ENCODE measurements at places on chromosomes 12 and 14.

- DNase-seq = no peak
Observed at GRCh38 chr12:101671833-101672232, 25.6 kb upstream of the CHPT1 start.

DNA sequence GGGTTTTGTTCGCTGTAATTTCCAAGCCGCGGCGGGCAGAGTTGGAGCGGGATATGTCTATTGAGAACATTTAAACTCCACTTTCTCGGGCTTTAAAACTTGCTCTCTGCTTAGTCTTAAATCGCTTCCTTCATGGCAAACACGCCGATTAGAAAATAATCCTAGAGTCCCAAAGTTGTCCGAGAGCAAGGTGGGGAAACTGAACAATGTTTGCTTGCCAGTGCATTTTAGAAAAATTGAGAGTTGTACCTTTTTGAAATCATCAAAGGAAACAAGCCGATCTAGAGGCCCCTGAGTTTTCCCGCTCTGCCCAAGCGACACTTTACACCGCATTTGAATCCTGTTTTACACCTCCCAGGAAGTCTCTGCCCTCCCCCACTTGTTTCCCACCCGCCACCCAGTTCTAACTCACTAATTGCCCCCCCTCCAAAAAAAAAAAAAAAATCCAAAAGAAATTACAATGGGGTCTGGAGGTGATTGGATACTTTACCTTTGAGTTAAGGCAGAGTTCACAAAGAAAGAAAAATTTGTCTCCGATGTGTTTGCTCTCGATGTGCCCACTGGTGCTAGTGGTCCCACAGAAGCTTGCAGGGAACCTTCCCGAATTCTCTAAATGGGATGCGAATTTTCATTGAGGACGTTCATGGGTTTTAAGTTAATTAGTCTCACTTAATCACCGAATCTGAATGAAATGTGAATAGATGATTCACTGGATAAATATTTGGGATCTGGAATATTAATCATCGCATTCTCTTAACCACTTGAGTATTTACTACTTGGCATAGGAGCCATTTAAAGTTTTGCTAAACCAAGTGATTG lies 2.3 kb downstream of the HMGA2 start:
- no peak for DNase-seq

GRCh38 chr14:92513204-92513965 lies at the start of gene RIN3:
RIN3 (plus strand) TSS chr14:92513781; CDS start chr14:92513933, 152 bp downstream.
- DNase-seq = peak; percentile 58

GRCh38 chr12:100927826-100928225 lies 133.2 kb downstream of the ANO4 start:
- DNase-seq = no peak

Data from GDM1 (cell line).